Non-pigmented ciliary epithelial cell (primary cell): ENCODE measurements at places on chromosomes 2 and 18.

DNA sequence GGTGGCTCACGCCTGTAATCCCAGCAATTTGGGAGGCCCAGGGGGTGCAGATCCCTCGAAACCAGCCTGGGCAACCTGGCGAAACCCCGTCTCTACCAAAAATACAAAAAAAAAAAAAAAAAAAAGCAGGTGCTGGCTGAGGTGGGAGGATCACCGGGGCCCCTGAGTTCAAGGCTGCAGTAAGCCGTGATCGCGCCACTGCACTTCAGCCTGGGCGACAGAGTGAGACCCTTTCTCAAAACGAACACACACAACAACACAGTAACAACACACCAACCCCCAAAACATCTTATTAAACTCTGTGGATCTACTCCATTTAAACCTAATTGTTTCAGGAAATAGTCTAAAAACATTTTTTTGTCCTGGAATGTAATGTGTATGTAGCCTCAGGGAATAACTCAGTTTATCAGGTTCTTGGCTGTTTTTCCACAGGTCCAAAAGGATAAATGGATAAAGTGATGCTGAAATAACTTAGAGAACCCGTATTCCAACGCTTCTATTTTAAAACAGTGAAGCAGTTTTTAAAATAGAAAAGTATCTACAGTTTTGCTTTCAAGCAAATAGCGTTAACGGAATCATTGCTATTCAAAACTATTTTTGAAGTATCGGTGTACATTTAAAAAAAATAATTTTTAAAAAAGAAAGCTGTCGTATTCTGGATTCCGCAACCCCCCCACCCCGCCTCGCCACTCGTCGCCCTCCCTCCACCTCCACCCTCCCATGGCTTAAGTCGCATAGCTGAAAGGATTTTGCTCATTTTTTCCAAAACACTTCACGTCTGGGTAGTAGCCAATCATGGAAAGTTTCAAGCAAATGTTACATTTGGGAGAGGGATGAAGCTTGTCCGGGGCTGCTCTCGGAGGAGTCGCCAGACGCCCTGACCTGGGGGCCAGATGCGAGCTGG, 895 bp upstream of the GLS start:
- no peak for DNase-seq

DNA sequence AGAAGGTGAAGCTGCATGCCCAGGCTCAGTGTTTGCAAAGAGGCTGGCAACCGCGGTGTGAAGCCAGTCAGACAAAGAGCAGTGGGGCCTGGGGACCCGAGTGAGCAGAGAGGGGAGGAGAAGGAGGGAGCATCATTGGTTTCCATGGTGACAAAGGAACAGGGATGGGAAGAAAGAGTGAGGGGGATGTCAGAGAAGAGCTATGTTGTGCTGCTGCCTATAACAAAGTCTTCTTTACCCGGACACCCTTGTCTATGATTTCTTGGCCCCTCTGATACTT, 14.5 kb downstream of the TMEM247 start:
- DNase-seq, result no peak

DNA sequence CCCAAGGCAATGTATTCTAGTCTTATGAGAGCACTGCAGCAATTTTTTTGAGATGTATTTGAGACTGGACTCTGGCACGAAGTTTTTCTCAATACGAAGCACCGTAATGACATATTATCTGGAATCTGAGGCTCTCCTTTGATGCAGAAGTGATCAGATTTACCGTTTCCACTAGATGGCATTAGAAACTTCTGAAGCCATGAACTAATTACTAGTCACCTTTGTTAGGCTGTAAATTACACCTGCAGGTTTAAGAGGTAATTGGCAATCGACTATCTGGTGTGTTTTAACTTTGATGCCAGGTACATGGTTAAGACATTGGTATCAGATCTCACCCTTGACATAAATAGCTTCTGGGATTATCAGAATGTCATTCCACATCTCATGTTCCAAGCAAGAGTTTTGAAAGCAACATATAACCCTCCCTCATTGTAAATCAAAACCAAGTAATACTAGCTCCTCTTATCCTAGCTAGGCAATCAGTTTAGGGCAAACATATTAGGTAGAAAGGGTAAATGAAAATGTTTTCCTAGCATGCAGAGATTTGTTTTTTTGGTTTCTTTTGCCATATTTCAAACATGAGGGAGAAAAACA, 254.6 kb upstream of the SPRED2 start:
- DNase-seq, result no peak

DNA sequence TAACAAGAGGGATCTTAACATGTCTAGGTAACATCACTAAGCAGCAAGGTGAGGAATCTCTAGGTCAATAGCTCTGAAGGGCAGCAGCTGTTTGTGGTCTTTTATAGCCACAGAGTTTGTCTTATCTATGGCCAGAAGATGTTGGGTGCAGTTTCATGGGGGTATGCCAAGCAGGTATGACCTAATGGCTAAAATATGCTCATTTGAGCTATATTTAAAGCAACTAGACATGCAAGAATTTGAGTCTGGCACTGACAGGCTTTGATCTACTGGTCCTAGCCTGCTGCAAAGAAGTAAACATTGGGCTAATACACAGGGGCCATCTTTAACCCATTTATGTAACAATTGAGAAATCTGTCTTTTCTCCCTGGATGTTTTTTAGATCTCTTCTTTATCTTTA, 13.9 kb upstream of the UGP2 start:
- peak; percentile 89 for DNase-seq

DNA sequence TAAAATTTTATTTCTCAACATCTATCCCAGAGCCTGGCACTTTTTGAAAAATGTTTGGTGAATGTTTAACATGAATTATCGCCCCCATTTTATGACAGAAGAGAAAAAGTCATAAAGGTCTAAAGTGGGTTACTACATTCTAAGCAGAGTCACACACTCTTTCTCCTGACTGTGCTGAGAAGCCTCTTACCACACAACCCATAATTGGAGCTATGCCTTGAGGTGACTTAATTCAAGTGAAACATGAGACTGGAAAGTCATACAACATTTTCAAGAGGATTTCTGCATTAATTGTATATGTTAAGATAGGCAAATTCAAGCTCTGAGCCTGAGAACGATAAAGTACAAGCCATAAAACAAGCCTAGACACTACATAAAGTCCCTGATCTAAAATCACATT, 3.1 kb upstream of the DSEL start:
- no peak for DNase-seq

DNA sequence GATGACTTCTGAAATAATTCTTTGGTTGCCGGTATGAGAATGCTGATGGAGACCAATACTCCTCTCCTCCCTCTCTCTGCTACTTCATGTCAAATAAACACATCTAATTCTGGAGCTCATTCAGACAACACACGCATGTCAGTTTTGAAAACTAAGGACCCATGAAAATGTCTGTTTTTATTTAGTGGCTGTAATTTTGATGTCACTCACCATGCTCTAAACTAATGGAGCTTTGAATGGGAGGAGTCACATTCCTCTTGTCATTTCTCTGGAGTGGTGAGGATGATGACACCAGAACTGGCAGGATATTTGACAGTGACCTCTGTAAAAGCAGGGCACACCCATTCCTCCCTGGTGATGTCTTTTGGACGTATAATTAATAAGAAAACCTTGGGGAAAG, 163.0 kb downstream of the PHLPP1 start:
- no peak for DNase-seq

- DNase-seq, result no peak
Observed at GRCh38 chr2:241659150-241659739, 21.8 kb downstream of the ATG4B start.

DNA sequence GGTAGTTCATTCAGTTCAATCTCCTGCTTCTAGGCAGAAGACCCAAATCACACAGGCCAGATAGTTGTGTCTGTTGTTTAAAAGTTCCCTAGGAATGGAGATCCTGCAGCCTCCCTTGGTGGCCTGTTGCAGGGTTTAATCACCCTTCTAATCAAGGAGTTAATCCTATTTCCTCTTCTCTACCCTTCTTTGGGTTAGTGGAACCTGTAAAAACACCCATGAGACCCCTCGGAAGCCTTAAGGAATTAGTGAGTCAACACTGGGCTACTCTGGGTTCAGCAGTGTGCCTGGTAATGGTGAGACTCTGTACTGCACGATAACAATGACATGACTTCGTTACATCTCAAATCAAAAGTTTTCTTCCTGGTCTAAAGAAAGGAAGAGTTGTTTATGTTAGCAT, 217.6 kb upstream of the NRP2 start:
- no peak for DNase-seq

GRCh38 chr18:77055429-77056300, 76.9 kb downstream of the MBP start:
- DNase-seq, result no peak

GRCh38 chr2:79713131-79713785, 200.4 kb downstream of the CTNNA2 start:
- no peak for DNase-seq

DNA sequence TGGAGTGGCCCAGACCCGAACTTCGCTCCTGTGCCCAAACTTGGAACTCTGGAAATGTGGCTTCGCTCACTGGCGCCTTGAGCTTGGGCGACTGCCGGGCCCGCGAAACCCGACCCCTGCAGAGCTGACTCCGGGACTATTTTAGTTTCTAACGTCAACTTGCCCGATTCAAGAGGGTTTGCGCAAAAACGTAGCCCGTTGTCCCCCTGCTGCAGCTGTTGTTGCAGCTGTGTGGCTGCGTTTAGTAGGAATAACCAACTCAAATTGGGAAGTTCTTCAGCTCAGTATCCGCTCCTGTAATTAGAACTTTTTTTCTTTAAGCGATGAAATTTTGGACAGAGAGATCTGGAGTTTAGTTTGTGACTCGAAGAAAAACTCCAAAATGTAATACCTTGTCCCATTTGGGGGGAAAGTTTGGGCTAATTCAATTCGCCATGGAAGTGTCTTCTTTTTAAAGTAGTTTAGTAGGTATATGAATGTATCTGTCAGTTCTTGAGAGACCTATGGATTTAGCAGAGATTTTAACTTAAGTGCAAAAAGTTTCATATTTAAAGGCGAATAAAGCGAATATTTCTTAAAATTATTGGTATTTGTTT, 559 bp downstream of the MYL12A start:
- no peak for DNase-seq

DNA sequence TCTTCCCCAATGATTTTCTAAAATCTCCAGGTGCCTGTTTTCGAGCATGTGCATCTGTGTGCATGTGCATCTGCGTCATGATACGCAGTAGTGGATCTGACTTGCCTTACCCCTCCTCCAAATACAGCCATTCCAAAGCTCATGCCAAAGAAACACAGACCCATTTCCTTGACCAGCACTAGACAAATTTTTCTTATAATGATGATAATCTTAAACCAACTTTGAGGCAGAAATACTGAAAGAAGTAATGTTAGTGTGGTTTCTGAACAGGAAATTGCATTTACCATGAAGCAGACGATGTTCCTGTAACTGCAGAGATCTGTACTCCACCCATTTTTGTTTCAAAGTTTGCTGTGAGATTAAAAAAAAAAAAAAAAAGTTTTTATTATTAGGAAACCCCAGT, 25.6 kb downstream of the CYTIP start:
- no peak for DNase-seq
